Non-pigmented ciliary epithelial cell (primary cell): ENCODE measurements at places on chromosomes 2 and 18.

GRCh38 chr2:160570376-160570775, 76.8 kb upstream of the RBMS1 start:
- DNase-seq = no peak

DNA sequence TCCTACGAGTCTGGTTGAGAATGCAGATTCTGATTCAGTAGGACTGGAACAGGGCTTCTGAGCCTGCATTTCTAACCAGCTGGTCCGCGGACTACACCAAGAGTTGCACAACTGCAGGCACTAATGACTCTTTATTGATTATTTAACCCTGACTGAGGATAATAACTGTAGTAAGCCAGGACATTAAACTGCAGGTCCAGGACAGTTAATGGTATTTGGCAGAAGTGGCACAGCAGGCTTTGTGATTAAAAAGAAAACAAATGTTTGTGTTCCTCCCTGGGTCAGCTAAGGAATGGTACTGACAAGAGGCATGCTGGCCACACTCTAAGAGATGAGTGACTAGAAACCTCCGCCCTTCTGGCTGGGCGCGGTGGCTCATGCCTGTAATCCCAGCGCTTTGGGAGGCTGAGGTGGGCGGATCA, 59.4 kb downstream of the ALPK2 start:
- no peak for DNase-seq

GRCh38 chr2:134711692-134712091, 7.1 kb downstream of the TMEM163 start:
- no peak for DNase-seq

DNA sequence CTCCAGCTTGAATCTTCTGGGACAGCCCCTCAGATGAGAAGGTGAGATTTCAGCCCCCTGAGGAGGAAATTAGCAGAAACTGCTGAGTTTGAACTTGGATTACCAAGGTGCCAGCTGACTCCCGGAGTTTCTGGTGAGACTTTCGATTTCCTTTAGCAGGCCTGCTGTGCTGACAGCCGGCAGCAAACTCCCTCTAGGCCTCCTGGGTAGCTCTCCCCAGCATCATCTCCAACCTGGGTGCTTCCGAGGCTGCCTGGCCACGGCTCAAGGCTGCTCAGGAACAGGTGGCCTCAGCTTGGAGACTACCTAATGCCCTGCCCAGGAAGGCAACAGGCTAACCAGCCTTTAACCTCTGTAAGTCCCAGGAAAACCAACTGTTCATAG, 16.5 kb downstream of the SDC1 start:
- no peak for DNase-seq

GRCh38 chr2:162403884-162404283, 60.0 kb downstream of the GCA start:
- DNase-seq = peak; percentile 32

DNA sequence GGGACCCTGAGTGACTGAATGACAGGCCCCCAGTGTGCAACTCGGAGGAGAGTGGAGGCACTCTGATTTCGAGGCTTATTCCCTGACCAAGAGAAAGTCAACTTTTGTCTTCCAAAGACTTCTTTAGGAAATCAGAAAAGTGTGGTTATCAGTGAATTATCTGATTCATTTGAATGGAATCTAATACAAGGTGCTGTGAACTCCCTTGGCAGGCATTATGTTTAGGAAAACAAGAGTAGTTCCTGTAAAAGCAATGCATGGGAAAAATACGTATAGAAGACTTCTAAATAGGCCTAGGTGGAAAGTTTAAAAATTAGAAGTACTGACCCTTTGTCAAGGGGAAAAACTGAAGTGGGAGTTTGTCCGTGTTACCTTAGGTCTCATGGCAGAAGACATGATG, 269.4 kb downstream of the GBX2 start:
- no peak for DNase-seq

DNA sequence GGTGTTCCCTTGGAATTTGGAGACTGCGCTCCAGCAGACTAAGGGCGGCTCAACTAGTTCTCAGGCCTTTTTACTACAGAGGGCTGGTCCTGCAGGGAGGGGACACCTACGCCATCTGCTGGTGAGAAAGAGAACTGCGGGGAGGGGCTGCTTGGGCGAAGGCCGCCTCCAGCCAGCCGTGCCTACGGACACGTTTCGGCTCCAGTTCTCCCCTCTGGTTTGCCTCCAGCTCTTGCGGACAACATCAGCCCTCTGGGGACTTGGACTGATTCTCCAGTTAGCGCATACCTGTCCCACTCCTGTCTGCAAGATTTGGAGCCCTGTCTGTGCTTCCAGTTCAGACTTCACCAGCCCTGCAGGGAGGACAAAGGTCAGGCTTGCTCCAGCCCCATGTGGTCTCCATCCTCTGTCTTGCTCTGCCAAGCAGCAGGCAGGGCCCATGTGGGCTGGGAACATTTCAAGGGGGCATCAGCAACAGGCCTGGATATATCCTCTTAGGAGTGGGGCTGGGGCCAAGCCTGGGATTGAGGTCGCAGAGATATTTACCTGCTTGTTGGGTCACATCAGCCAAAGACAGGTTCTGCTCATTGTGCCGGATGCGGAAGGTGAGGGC, 10.3 kb downstream of the PTPRN start:
- DNase-seq = no peak

- DNase-seq = no peak
Observed at GRCh38 chr2:241339839-241340630, 16.1 kb upstream of the FARP2 start.

- no peak for DNase-seq
Observed at GRCh38 chr2:181778621-181779201, 98.4 kb upstream of the NEUROD1 start.

DNA sequence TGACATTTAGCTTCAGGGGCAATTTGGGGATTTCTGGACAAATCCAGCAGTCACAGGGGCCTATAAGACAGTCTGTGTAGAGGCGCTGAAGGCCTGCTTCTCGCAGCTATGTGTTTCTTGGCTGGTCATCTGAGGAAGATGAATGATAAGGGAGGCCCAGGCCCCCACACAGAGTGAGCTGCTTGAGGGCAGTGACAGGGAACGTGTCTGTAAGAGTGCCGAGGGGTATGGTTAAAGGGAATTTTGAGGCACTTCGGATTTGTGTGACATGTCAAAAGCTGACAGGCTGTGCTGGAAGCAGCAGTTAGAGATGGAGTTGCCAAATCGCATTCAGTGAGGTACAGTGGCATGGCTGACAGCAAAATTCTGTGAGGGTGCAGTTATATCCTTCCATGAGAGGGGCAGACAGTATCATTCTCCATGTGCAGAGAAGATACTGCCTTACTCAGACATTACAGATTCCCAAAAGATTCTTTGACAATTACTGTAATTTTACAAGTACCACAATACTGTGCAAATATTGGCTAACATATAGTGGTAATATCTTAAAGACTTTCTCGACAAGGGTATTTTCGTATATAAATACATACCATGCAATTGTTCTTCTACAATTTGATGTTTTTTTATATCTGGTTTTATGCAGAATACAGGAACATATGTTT, 74.0 kb downstream of the CERS6 start:
- DNase-seq = no peak

DNA sequence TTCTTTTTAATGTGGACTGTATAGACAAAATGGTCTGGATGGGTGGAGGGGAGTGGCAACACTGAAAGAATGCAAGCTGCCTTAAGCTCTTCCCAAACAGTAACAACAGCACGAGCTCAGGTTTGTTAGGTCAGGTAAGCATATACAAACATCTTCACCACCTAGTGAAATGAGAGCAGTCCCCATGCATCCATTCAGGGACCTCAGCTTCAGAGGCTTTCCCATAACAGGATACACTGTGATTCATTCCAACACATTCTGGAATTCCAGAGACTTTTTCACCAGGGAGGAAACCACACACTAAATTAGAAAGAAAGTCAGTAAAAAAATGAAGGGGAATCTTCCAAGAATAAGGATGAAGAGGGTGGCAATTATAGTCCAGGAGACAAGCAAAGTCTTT, 50.4 kb upstream of the BZW1 start:
- DNase-seq = no peak

DNA sequence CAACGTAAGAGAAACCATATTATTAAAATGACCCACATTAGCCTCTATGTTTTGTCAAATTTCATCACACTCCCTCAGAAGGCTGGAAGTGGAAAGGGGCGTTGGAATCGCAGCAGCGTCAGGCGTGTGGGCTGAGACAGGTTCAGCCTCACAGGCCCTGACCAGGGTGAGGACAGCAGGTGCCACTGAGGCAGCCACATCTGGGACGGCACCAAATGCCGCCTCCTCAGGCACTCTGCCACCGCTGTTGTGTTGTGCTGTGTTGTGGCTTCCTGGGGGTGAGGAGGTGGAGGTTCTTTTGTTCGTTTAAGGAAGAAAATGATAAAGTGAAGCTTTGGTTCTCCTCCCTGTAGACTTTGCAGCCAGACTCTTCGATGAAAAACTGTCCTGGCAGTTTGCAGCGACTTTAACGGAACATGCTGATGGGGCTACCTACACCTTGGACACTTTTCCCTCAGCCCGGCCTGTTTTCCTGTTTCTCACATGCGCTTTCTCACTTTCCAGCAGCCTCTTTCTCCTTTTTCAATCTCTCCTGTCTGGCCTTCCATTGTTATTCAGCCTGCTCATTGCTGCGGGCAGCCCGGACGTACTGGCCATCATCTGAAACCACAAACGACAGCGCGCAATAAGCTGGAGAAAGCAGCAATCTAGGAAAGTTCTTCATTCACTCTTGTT, 44.9 kb upstream of the SALL3 start:
- no peak for DNase-seq

DNA sequence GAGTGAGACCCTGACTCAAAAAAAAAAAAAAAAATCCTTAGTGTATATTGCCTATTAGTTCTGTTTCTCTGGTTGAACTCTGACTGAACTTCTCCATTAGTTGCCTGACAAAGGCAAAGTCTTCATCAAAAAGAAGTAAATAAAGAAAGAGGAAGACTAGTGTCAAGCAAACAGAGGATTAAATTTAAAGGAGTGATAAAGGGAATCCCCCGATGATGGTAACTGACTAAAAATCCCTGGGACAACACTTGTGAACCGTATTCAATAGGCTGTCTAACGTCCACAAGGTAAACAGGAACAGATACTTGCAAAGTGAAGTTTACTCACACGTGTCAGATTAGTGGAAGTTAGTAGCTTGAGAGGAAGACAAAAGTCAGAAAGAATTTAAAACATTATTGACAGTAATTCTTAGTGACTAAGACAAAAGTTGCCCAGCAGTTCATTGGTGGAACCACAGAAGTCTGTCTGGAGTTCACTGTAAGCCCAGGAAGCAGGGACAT, 26.2 kb upstream of the SPOPL start:
- no peak for DNase-seq

DNA sequence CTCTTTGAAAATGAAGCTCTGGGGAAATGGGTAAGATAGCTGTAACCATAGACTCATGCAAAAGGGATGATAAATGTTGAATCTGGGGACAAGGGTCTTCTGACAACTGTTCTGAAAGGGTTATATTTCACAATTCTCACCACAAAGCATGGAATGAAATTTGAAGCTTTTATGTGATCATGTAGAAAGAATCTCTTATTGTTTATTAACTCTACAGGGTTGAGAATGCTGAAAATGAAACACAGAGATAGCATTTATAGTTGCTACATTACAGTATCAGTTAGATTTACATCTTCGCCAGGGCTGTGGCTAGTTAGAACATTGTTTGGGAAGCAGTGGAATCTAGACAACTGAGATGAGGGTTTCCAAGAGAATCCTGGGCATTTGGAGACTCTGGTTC, 97.4 kb upstream of the LHCGR start:
- peak; percentile 55 for DNase-seq

- no peak for DNase-seq
Observed at GRCh38 chr2:113760400-113760799, 4.0 kb upstream of the SLC35F5 start.

GRCh38 chr2:215319500-215319899, 7.6 kb downstream of the ATIC start:
- no peak for DNase-seq

- DNase-seq = no peak
Observed at GRCh38 chr2:7358865-7359447, 441.7 kb downstream of the RNF144A start.

GRCh38 chr2:44010266-44010665, 14.5 kb upstream of the LRPPRC start:
- DNase-seq = no peak

DNA sequence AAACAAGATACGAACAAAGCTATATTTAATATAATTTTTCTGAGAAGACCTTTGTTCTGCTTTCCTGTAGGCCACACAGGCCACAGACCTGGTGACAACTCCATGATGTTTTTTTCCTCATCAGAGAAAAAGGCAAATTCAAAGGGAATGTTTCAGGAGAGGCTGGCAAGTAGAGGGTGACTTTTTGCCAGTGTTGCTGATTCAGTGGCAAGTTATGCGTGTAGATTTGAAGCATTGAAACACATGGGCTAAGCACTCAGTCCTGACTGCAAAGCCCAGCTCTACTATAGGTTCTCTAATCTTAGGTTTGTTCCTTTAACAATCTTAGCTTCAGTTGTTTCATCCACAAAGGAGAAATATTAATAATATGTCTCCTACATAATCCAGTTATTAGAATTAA, 499.8 kb downstream of the SUCLG1 start:
- DNase-seq = no peak
